NCI-H1417 treated with DMSO at 0.1 percent for 48 hours (cell line): ENCODE measurements at places on chromosomes 7 and 10.

DNA sequence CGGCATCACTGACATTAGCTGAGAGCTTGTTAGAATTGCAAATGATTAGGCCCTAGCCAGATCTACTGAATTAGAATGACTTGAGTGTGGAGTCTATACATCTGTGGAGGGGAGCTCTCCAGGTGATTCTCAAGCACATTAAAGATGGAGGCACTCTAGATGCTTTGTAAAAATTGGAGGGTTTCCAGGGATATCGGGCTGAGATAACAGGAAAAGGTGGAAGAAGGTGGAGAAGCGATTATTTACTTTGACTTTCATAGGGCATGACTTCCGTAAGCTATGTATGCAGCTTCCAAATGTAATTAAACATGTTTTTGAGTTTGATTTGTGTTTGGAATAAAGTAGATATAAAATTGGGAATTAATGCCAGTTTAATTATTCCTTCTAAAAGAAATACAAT, 235.0 kb upstream of the PTN start:
- DNase-seq, result no peak

- DNase-seq, result no peak
These were observed 56.1 kb downstream of the ZRANB1 start for GRCh38 chr10:124997771-124998623.

- DNase-seq, result no peak
These were observed 2.6 kb downstream of the ADIRF start for GRCh38 chr10:86970982-86971231.

DNA sequence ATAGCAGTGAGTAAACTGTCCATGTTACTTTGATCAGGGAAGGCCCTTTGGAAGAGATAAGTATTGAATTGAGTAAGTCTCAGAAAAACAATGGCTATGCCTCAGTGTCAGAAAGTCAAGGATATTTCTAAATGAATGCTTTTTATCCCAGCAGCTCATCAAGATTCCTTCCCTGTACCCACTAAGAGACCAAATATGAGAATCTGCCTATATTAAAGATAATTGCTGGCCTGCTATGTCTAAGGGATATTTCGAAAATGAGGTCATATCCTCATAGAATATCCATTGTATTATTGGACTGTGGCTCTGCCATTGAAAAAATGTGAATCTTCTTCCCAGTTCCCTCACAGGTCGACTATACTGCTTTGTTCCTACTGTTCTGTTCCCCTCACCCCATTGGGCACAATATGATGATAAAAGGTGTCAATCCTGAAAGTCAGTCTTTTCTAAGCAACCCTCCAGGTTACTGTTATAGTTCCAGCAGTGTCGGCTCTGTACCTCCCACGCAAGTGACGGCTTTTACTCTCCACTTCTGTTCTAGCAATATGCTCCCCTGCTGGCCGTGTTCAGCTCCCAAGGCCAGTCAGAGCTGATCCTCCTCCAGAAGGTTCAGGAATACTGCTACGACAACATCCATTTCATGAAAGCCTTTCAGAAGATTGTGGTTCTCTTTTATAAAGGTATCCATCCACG, 51.7 kb downstream of the BZW2 start:
- no peak for DNase-seq

GRCh38 chr10:99760321-99760720, 22.1 kb upstream of the ABCC2 start:
- no peak for DNase-seq

DNA sequence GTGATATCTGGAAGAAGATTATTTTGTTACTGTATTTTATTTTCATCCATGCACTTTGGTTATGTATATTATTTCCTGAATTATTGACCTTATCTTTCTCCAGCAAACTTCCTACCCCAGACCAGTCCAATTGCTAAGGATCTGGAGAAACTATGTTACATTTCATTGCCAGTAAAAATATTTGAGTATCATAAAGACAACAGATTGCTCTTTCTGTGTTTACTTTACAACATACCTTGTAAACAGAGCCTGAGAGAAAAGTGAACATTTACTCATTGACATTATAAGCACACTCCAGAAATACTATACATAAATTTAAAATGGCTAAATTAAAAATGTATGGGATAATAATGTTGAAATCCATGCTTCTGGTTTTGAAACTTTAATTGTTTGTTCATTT, 186.2 kb upstream of the FAM3C start:
- no peak for DNase-seq

DNA sequence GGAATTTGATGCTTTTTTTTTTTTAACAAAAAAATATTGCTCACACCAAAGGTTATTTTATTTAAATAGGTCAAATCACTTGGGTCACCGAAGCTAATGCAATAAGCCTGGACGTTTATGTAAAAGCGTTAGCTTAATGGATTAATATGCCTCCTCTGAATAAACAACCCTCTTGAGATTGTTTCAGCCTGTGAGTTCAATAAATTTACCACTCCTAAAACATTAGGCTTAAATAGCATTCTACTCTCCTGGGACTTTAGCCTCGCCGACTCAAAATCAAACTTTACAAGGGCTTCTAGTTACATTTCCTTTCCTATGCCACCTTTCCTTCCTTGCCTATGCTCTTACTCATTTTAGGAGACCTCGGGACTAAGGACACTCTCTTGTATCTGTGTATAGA, 79.3 kb downstream of the DNAJB9 start:
- DNase-seq, result no peak

GRCh38 chr10:3398825-3399646, 226.5 kb upstream of the PITRM1 start:
- DNase-seq, result no peak

GRCh38 chr10:7171825-7172224, 239.0 kb downstream of the SFMBT2 start:
- DNase-seq, result no peak

- no peak for DNase-seq
These were observed 132.7 kb upstream of the HABP2 start for GRCh38 chr10:113420057-113420732.

DNA sequence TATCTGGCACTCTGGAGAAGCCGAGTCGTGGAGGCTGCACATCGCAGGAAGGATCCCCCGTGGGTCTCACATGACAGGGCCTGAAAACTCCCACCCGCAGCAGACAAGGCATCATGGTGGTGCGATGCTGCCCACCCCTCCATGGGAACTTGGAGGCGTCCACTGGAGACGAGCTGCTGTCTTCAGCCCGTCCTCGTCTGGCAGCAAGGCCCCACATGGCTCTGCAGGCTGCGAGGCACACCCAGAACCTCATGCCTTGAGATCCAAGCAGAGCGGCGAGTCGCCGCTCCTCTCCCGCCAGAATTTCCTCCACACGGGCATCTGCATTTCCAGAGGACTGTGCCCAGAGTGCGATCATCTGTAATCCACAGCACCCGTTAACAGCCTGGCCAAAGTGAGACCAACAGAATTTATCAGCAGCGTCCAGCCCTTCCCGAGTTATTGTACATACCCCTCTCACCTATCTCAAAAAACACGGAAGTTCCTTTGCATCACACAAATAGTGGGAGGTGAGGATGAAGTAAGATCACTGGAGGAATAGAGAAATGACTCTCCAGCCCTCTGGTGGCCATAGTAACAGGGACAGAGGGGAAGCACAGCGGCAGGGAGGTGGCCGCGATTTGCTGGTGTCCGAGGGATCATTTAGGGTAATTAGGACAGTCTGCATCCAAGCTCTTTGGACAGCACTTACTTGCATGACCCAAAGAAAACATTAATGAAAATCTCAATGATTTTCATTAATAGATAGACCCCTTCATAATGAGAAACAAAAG, 292.4 kb downstream of the USP6NL start:
- DNase-seq, result no peak

- no peak for DNase-seq
These were observed 20.7 kb downstream of the MET start for GRCh38 chr7:116692401-116693308.

DNA sequence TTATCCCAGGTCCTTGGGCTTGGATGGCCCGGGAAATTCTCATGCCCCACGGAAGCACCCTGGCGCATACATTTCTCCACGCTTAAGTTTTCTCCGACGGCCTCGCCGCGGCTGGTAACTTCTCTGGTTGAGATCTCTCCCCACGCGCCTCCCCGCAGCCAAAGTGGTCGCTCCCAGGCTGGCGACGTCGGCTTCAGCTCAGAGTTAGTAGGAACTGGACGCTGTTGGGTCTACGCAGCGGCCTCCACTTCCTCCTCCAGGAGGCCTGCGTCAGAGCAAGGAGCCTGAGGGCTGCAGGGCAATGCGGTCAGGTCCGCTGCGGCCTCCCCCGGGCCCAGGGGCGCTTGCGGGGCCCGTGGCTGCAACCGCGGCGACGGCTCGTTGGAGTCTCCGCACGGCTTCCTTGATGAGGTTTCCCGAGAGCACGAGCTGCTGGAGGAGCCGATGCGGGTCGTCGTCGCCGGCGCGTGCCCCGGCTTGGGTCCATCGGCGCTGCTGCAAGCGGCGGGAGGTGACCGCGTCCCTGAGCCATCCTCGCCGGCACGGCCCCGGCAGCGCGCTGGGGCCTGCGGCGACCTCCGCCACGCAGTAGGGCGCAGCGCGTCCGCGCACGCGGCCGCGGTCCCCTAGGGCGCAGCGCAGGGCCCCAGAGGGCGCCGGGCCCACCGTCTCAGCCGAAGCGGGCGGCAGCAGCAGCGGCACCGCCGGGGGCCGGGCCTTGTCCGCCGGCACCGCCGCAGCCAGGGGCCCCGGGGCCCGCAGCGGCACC, 744 bp downstream of the FRAT2 start:
- no peak for DNase-seq

DNA sequence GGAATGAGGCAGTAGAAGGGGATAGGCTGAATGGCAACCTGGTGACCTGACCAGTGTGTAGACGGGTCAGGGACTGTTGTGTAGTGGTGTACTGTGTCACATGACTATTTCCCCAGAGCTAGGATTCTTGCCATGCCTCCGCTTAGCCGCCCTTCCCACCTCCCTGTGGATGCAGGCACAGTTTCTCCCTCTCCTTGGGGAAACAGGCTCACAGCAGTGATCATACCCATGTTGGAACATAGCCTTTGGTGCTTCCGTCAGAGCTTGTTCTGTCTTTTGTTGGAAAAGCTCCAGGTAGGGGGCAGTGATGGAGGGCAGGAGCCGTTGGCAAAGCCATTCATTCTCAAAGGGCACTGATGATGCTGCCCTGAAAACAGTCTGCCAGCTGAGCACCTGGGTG, 44.3 kb downstream of the OGDH start:
- DNase-seq, result no peak

GRCh38 chr7:135168489-135169140, 1.9 kb downstream of the CYREN start:
- no peak for DNase-seq

GRCh38 chr7:2510130-2510776, 9.3 kb upstream of the LFNG start:
- no peak for DNase-seq
